ENCODE measurements at places on chromosomes 6 and 20.
A peak's percentile ranks its signal among the peaks of the same experiment; 100 is the strongest.

GRCh38 chr6:3654898-3655297 lies 96.6 kb downstream of the PXDC1 start:
- no peak for DNase-seq

DNA sequence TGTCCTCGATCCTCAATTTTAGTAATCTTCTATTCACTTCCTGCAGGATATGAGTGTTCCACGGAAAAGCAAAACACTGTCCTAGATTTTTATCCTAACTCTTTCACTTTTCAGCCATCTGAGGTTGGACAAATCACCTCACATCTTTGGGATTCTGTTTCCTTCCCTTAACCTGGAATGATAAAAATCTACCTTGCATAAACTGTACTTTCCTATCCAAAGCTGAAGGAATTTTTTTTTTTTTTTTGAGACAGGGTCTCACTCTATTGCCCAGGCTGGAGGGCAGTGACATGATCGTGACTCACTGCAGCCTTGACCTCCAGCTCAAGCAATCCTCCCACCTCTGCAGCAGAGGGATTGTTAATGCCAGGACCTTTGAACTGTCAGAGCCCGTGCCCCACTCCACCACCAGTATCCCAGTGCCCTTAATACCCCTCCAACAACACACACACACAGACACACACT lies 20.5 kb downstream of the CAPN11 start:
- DNase-seq, result no peak

DNA sequence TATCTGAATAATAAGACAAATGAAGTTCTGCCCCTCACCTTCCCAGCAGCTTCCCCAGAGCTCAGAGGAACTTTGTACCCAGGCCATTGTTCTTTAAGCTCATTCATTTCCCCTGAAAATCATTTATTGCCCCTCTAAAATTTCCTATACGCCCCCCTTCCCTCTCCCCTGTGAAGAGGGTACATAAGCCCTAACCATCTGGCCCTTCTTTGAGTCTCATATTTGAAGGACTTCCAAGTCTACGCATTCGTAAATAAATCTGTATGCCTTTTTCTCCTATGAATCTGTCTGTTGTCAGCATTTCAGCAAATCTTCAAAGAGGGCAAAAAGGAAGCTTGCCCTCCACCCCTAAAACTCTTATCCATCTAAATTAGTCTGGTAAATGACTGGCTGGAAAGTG lies 73.1 kb upstream of the DST start:
- DNase-seq, result no peak

DNA sequence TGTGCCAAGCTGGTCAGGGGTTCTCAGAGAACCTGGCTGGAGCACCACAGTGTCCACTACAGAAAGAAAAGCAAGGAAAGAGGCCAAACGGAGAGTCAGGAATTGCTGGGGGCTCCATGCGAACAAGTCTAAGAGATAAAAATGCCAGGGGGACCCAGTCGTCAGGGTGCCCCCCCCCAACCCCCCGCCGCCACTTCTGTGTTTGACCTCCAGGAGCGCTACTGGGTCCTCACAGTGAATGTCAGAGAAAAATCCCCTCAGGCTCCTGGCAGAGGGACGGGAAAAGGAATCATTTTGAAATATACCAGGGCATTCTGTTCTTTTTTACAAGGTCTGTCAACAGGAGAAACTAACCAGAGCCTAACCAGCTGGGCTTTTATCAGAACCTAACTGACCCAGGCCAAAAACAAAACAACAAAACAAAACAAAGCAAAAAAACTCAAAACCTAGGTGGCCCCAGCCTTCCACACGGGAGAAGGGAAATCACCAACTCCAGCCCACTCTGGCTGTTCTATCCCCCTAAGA lies 17.9 kb upstream of the NELFCD start:
- no peak for DNase-seq

DNA sequence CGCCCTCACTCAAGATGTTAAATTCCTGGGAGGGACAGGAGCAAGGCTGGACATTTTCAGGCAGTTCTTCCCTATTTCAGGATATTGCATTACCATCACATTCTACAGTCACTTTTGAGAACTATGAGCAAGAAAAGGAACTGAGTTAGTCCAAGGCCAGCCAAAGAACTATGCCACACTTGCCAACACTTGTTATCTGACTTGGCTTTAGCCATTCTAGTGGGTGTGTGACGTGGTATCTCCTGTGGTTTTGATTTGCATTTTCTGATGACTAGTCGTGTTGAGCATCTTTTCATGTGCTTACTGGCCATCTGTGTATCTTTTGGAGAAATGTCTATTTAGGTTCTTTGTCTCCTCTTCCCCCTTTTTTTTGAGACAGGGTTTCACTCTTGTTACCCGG lies 12.0 kb downstream of the XRN2 start:
- peak; percentile 6 for DNase-seq

DNA sequence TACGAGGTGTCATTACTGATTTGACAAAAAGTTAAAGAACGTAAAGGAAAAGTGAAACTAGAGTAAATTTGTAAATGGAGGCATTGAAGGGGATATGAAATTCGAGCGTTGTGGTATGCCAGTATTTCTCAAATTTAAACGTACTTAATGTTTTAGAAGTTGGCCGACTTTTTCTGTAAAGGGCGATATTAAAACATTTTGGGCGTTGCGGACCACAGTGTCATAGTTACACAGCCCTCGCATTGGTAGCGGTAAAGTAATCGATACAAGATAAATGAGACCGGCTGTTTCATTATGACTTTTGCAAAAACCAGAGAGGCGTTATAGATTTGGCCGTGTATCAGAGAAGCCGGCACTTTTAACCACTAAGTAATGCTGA lies 39.6 kb downstream of the OR2B2 start:
- DNase-seq, result peak; percentile 22

- DNase-seq, result no peak
Observed at GRCh38 chr20:11921321-11921720, 3.6 kb downstream of the BTBD3 start.

- no peak for DNase-seq
Observed at GRCh38 chr6:160363016-160363996, 15.1 kb downstream of the SLC22A3 start.

DNA sequence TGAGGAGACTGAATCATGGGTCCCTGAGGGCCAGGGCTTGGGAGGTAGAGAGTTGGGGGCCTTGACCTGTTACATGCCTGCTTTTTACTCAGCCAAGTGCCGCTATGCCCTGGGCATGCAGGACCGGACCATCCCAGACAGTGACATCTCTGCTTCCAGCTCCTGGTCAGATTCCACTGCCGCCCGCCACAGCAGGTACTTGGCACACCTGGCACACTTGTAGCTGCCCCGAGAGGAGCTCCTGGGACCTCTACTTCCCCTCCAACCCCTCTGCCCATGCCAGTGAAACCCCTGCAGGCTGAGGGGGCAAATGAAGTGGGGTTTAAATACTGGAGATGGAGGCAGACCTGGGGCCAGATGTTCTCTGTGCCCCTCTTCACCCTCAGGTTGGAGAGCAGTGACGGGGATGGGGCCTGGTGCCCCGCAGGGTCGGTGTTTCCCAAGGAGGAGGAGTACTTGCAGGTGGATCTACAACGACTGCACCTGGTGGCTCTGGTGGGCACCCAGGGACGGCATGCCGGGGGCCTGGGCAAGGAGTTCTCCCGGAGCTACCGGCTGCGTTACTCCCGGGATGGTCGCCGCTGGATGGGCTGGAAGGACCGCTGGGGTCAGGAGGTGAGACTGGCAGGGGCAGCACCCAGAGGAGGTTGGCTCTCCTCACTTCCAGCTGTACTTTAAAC lies 4.6 kb downstream of the DDR1 start:
- no peak for DNase-seq

- no peak for DNase-seq
Observed at GRCh38 chr20:5848711-5849505, 98.7 kb downstream of the SHLD1 start.

- DNase-seq, result no peak
Observed at GRCh38 chr6:149925253-149925973, 2.5 kb upstream of the RAET1G start.

DNA sequence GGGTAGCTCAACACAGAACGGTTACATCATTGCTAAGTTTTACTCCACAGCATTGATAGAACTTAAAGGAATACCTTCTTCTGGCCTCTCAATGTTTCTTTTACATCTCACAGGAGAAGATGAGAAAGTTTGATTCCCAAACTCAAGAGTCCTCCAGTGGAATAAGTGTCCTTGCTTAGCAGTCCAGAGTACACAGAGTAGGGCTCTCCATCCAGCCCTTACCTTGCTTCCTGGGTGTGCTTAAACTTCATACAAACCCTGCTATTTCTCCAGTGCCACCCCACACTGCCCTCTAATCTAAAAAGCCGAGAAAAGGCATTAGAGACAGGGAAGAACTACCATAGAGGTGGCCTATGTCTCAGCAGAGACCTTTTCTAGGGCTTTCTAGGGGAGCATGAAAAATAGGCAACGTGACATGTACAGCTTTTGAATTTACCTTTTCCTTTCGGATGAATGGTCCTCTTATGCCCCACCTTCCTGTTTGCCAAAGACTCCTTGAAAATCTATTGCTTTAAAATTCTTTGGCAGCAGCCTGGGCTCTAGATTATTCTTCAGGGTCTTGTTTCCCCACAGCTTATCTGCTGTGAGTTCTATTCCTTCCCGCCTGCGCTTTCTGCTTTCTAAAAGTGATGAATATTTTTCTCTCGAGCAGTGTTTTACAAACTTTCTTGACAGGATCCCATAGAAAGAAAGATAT lies 12.1 kb downstream of the ADGRF1 start:
- DNase-seq, result no peak

Measured in activated naive CD4-positive, alpha-beta T cell treated with Interleukin-2 at 50 U/mL for 16 hours (primary cell).